Tibial nerve (tissue), 4 donors: ENCODE measurements at places on chromosomes 3 and 15.

GRCh38 chr15:75776065-75776423 lies 63.4 kb upstream of the CSPG4 start:
- no peak for DNase-seq

- DNase-seq = no peak
Observed at GRCh38 chr15:57248074-57248473, 128.2 kb upstream of the CGNL1 start.

- no peak for DNase-seq
Observed at GRCh38 chr3:181455276-181455675, 256.4 kb upstream of the SOX2 start.

- no peak for DNase-seq
Observed at GRCh38 chr3:45311953-45312801, 76.2 kb upstream of the LARS2 start.

- DNase-seq = no peak
Observed at GRCh38 chr3:131849616-131850015, 185.2 kb downstream of the CPNE4 start.

DNA sequence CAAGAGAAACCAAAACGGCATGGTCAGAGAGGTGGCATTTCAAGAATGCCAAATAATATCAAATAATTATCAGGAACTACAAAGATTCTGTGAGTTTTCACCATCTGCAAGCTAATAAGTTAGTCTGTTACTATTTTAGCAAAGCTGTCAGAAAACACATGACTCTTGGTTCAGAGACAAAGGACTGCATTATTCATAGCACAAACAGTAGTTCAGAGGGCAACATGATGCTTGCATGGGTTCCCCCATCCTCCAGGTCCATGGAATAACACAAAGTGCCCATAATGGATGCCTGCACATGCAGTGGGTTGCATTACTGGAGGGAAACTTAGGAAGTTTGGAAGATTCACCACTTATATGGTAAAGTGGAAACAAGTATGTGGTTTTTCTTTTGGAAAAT lies 228.8 kb upstream of the ALCAM start:
- no peak for DNase-seq

DNA sequence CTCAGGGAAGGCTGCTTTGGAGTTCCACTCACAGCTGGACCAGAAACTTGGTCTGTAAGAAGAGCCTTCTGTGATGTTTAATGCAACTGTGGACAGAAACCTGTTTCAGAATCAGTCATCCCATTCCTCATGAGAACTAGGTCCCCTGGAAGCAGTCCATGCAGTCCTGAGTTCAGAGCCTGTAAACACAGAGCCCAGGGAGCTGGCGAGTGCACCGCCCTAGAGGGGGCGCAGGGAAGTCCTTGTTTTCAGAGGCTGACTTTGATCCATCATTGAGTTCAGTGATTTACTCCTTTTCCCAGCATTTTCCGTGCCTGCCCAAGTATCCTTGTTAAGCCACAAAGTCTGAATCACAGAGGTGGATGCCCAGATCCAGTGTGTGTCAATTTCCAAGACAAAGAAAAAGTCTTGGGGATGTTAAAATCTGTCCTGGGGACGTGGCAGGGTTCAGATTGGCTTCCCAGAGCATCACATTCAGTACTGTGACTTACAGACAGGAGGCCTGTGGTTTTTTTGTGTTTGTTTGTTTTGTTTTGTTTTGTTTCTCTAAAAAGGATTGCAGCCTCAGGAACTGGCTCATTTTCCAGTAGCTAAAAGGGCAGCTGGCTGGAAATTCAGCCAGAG lies 9.8 kb upstream of the TXNRD3 start:
- DNase-seq = no peak

- DNase-seq = no peak
Observed at GRCh38 chr3:107578523-107578922, 55.8 kb downstream of the BBX start.

DNA sequence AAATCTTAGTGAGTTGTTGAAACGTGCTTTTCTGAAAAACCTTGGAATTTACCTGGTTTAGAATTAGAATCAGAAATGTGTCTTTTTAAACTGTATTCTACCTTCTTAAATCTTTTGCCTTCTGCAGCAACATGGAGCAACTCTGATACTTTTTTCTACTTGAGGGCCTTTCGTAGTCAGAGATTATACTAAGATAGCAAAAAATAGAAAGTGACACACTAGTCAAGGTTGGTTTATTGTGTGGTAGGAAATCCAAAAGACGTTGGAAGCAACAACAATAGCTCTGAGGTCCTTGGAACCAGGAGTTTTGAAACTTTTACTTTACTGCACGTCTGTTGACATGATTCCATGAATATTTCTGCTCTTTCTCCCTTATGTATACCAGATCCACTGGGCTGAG lies 294.9 kb downstream of the LPP start:
- DNase-seq = no peak

DNA sequence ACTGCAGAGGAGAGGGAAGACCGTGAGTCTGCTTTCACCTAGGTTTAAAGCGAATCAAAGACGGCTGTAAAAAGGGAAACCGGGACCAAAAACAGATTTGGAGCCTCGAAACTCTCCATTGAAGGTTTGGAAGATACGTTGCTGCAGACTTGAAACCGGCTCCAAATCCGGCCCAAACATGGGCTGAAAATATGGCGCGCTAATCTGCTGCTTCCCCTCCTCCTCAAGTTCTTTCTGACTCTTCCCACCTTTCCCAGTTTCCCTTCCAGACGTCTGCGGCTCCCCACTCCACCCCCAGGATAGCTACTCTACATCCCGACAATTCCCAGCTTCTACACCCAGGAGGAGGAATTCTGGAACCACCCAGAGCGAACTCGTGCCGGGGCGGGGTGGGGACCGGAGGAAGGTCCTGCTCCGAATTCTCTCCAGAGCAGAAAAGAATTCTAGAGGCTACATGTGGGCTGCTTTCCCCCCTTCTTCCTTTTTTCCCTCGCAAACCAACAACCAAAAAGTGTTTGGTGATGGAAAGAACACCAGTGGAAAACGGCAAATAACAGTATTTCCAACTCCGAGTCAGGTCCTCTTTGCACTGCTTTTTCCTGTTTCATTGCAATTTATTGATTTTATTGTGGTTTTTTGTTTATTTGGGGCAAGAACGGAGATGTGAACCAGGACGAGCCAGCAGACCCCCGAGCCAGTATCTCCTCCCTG lies 8.5 kb downstream of the EOMES start:
- no peak for DNase-seq

GRCh38 chr15:62561059-62561519 lies 396.0 kb upstream of the C2CD4B start:
- DNase-seq = no peak

DNA sequence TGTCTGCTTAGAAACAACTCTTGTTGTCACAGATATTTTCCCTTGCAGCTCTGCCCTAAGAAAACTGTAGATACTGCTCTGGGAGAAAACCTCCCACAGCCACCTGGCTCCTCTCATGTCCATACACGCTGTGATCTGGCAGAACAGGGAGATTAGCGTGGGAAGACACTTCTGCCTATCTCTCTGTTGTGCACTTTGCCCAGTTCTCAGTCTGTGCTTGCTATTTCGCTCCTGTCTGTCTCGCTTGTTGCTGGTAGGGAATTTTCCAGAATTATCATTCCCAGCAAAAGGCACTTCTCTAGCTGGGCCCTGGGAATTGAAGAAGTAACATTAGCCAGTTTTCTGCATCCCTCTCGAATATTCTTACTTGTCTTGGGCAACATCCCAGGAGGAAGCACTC lies 8.1 kb upstream of the GATM start:
- no peak for DNase-seq

GRCh38 chr3:65762235-65762580 lies 276.5 kb downstream of the MAGI1 start:
- no peak for DNase-seq

DNA sequence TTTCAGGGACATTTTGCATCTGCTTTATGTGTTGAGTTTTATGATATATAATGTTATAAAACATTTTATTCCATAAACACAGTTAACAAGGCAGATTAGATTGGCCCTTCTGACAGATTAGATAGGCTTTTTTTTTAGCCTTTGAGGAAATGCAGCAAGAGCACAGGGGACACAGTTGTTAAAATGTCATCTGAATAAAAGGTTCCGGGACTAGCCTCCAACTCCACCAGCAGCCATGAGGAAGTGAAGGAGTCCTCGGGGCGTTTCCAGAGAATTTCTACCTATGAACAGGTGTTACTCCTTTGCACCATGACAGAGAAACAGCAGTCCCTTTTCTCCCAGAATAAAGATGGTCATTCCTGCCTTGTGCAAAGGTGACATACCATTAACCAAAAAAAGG lies 167.8 kb upstream of the KBTBD8 start:
- DNase-seq = no peak

DNA sequence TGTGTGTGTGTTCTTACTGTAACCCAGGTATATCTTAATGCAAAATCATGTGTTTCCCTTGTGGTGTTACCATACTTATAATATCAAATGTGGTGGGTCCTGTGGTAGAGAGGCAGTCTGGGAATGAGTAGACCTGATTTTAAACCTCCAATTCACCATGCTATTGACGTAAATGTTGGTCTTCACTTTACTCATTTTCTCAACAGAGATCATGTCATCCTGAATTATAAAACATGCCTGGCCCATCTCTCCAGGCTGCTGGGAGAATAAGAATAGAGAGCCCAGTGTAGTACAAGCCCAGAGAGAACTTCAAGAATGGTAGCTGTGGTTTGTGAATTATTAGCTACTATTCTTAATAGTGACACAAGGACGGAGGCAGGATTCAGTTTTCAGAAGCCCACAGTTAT lies 88.1 kb downstream of the MBNL1 start:
- DNase-seq = no peak

GRCh38 chr3:9951126-9951525 lies 1.1 kb downstream of the PRRT3 start:
- DNase-seq = no peak

GRCh38 chr3:18643281-18643680 lies 218.1 kb upstream of the SATB1 start:
- no peak for DNase-seq

DNA sequence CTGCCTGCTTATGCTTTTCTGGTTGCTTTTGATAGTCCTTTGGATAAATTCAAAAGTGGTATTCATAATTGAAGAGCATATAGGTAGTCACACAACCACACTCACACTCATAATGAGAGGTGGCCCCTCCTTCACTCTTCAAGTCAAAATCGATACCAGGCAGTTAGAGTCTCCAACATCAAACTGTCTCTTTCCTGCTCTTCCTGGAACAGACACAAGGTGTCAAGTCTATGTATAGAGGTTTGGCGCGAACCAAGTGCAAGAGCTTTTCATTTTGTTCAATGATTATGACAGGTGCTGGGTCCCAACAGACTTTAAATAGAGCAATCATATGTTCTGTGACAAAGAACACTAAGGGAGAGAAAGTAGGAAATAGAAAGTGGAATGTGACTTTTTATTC lies 29.9 kb upstream of the RGMA start:
- DNase-seq = no peak

DNA sequence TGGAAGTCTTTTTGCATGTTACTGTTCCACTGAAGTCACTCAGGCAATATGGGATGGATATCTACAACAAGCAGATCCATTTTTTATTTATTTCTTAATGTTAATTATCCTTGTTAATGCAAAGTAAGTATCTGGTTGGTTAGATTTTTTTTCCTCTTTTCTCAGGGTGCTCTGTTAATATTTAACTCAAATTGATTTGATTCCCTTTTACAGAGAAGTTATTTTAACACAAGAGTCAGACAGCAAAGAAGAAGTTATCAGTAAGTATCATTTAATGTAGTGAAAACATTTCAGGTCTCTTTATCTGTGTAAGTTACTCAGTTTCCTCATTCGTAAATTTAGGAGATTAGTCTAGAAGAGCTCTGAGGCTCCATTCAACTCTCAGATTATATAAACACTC lies 34.3 kb downstream of the TBC1D23 start:
- no peak for DNase-seq

- DNase-seq = no peak
Observed at GRCh38 chr15:57611938-57612337, 20.2 kb downstream of the MYZAP start.

- DNase-seq = no peak
Observed at GRCh38 chr15:34038871-34039789, at the start of gene AVEN. Gene AVEN, minus strand, starts transcription at chr15:34039204. Its CDS starts 158 bp downstream, at chr15:34039046.

DNA sequence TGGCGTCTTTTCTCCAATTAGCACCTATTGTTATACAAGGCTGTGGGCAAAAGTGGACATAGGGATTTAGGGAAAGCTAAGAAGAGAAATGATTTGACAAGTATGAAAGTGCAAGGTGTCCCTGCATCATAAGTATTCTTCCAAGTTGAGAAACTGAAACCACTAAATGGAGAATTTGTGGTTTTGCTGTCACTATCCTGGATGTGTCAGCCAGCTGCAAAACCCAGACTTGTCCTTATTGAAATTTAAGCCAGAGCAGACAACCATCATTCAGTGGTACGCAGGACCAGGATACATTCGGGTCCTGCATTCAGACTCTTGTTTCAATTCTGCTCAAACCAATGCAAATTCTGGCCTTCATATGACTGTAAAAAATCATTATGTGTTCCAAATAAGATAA lies 384.8 kb upstream of the TGFBR2 start:
- DNase-seq = no peak

- DNase-seq = no peak
Observed at GRCh38 chr3:48411041-48411588, 18.8 kb downstream of the PLXNB1 start.

DNA sequence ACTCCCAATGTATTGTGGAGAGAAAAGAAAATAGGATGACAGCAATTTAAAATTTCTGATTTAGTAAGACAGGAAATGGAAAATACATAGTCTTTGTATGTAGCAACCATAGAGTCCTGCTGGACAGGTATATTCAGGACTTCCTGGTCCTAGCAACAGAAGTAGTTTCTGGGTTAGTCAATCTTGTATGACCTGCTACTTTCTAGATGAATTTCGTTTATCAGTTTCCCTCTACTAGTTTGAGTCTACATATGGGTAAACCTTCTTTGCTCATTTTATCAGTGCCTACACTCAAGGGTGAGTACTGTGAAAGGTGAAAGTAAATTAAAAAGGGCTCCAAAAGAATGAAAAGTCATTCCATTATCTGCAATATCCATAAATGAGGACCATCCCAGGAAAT lies 309.8 kb downstream of the UNC13C start:
- DNase-seq = no peak

DNA sequence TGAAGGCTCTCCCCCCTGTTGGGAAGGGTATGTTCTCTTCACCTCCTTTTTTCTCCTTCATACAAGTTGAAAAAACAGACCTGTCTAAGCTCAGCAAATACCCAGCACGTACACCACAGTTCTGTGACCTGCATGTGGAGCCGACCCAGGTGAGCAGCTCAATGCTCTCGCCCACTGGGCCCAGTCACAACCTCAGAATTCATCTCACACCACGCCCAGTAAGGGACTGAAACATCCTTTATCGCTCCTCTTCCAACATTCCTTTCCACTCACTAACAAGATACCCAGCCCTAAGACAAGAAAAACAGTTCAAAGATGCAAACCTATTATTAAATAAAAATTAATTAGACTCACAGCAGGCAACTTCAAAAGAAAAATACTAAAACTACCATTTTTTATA lies 68.9 kb downstream of the FOXP1 start:
- no peak for DNase-seq

DNA sequence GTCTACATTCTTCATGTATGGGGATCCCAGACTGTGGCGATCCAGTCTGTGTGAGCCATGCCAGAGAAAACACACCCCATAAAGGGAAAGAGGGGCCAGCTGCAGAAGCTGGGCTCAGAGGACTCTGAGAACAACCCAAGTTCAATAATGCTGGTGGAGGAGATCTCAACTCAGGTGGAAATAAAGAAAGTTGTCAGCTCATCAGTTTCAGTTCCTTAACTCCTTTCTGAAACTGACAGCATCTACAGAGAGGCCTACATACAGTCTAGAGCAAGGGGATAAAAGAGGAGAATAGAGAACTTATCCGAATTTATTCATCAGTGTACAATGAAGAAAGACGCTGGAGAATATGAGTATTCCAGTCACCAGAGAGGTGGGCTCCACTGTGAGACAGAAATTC lies 77.0 kb downstream of the NTRK3 start:
- DNase-seq = no peak
